ENCODE measurements at places on chromosomes 7 and 10.

- peaks cover 41% of the 10 kb centered on the region for H3K4me1 ChIP-seq
- no peak for DNase-seq
- H3K4me3 ChIP-seq: no peak overlapping the region
- H3K27me3 ChIP-seq: no peaks in the 10 kb centered on the region
- H3K27ac ChIP-seq: peak overlapping the region; percentile 91
- H3K36me3 ChIP-seq: no peaks in the 10 kb centered on the region
Measured at GRCh38 chr7:30027065-30027456, 559 bp upstream of the FKBP14 start.

DNA sequence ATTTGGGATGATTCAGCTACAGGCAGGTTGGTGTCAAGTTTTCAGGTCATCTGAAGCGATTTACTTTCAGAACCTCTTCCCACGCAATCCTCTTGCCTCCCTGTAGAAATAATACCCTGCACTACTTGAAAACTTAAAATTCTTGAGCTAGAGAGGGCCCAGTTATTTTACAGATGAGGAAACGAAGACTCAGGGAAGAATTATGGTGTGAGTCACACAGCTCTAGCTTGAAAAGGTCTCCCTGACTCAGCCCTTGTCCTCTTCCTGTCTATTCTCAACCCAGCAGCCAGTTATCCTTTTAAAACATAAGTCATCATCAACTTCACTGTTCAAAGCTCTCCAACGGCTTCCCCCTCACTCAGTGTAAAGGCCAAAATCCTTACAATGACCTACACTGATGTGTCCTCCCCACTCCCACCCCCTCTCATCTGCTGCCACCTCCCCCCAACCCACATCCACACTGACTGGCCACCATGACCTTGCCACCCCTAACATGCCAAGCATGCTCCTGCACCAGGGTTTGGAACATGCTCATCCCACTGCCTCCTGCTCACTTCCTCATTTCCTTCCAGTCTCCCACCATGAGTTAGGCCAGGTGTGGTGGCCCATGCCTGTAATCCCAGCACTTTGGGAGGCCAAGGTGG is 3.4 kb downstream of the DNMBP start:
- H3K27me3 ChIP-seq: peaks cover 22% of the 10 kb centered on the region
- peak; percentile 30 for DNase-seq
- peak overlapping the region; percentile 6 for H3K27ac ChIP-seq
- peak overlapping the region; percentile 68 for H3K4me3 ChIP-seq

GRCh38 chr10:127459918-127460317 is 89.2 kb upstream of the NPS start:
- no peak overlapping the region for H3K27ac ChIP-seq
- H3K4me1 ChIP-seq: no peaks in the 10 kb centered on the region
- H3K4me3 ChIP-seq: no peak overlapping the region
- H3K36me3 ChIP-seq: no peaks in the 10 kb centered on the region
- no peak for DNase-seq

DNA sequence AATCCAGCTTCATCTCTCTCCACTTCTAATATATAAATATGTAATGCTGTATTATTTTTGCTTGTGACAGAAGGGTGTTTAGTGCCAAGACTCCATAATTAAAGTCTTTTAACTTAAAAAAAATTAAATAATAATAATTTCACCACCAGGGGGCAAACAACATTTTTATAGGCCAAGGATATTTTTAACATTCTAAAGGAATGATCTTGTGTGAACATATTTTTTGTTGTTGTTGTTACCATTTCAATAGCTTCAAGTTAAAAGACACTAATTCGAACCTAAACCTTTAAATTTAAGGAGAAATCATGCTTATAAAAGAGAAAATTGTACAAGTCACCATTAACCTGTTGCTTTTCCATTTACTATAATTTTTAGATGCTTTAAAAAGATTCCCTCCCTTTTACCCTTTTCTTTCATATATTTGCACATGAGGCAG is 7.5 kb upstream of the DNAJC1 start:
- peaks cover 2% of the 10 kb centered on the region for H3K36me3 ChIP-seq
- no peak overlapping the region for H3K4me3 ChIP-seq
- no peaks in the 10 kb centered on the region for H3K27me3 ChIP-seq
- H3K4me1 ChIP-seq: no peaks in the 10 kb centered on the region
- H3K27ac ChIP-seq: no peak overlapping the region

GRCh38 chr10:89685936-89686335 is 15.5 kb upstream of the KIF20B start:
- no peaks in the 10 kb centered on the region for H3K36me3 ChIP-seq
- H3K4me1 ChIP-seq: no peaks in the 10 kb centered on the region
- H3K27me3 ChIP-seq: peaks cover 7% of the 10 kb centered on the region
- no peak overlapping the region for H3K4me3 ChIP-seq
- DNase-seq: no peak

GRCh38 chr10:47384148-47384921 is at the start of gene ZNF488:
TSS of gene ZNF488 (minus strand) at chr10:47384293. CDS start at chr10:47368829, 15,464 bp downstream.
- H3K4me1 ChIP-seq: peaks cover 15% of the 10 kb centered on the region
- H3K36me3 ChIP-seq: peaks cover 17% of the 10 kb centered on the region
- DNase-seq: peak; percentile 83
- H3K27me3 ChIP-seq: peaks cover 73% of the 10 kb centered on the region

GRCh38 chr7:76133839-76134238 is 67.9 kb upstream of the SRRM3 start:
- H3K27me3 ChIP-seq: peaks cover 8% of the 10 kb centered on the region
- H3K27ac ChIP-seq: no peak overlapping the region
- H3K4me1 ChIP-seq: peaks cover 18% of the 10 kb centered on the region
- DNase-seq: no peak
- H3K36me3 ChIP-seq: no peaks in the 10 kb centered on the region

GRCh38 chr10:48274636-48275035 is at the start of gene FRMPD2:
TSS of gene FRMPD2 (minus strand) at chr10:48274696. CDS start at chr10:48274567, 129 bp downstream.
- H3K4me1 ChIP-seq: no peaks in the 10 kb centered on the region
- no peak within 1 kb of the TSS for H3K4me3 ChIP-seq
- peaks cover 20% of the 10 kb centered on the region for H3K27me3 ChIP-seq
- no peak for DNase-seq
- H3K27ac ChIP-seq: no peak within 1 kb of the TSS

DNA sequence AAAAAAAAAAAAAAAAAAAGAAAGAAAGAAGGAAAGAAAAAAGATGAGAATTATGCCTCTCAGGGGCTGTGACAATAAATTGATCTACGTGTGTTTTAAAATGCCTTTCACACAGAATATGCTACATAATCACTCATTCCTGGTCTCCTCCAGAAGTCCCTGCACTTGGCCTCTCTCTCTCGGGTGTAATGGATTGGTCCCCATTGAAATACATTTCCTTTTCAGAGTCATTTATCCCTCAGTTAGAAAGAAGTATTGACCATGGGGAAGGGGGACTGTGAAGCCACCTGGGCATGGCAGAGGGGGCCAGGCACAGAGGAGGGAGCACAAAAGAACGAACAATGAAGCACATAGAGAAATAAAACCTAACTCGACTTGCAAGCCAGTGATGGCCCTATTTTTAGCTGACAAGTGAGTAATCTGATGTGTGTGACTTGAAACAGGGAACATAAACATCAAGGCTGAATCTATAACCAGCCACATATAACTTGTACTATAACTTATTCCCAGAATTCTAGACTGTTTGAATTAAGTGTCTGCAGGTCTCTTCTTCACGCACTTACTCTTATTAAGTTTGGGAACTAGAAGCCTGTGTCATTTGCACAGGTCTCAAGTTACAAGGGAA is 490.8 kb downstream of the KCNMA1 start:
- peaks cover 18% of the 10 kb centered on the region for H3K27me3 ChIP-seq
- no peak overlapping the region for H3K4me3 ChIP-seq
- H3K36me3 ChIP-seq: no peaks in the 10 kb centered on the region
- DNase-seq: no peak

DNA sequence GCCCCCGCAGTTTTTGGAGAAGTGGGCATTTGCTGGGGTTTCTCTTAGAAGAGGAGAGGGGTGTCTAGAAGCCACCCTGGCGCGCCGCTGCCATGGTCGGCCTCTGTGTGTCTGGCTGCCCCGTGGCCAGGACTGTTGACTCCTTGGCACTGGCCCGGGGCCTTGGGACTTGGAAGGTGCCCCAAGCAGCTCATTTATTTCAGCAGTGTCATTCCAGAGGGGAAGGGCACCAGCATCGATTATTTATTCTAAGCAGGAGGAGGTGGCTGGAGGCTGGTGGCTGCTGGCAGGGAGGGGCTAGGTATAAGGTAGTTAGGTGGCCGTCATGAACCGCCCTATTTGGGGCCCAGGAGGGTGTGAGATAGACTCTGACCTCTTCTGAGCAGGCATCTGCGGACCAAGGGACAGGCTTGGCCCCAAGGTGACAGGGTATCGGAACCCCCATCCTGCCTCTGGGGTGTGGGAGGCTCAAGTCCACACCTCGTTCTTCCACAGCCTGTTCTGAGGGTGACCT is 1.6 kb downstream of the GTF2IRD1 start:
- H3K27ac ChIP-seq: no peak overlapping the region
- peaks cover 15% of the 10 kb centered on the region for H3K4me1 ChIP-seq
- peaks cover 7% of the 10 kb centered on the region for H3K27me3 ChIP-seq
- no peaks in the 10 kb centered on the region for H3K36me3 ChIP-seq
- peak overlapping the region; percentile 20 for H3K4me3 ChIP-seq

DNA sequence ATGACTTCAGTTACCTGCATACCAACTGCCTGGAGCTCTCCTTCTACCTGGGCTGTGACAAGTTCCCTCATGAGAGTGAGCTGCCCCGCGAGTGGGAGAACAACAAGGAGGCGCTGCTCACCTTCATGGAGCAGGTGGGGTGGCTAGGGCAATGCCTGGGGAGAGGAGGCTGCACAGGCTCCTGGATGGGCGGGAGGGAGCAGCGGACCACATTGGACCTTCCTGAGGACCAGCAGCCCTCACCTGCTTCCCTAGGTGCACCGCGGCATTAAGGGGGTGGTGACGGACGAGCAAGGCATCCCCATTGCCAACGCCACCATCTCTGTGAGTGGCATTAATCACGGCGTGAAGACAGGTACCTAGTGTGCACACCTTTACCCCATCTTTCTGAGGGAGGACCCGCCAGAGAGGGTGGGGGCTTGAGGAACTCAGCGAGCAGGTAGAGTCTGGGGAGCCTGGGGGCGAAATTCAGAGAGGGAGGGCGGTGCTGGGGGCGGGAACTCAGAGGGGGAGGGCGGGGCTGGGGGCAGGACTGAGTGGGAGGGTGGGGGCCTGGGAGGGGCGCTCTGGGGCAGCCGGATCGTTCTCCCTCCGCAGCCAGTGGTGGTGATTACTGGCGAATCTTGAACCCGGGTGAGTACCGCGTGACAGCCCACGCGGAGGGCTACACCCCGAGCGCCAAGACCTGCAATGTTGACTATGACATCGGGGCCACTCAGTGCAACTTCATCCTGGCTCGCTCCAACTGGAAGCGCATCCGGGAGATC is 9.0 kb downstream of the AEBP1 start:
- H3K4me3 ChIP-seq: no peak overlapping the region
- H3K27me3 ChIP-seq: no peaks in the 10 kb centered on the region
- no peaks in the 10 kb centered on the region for H3K36me3 ChIP-seq
- DNase-seq: no peak
- H3K4me1 ChIP-seq: no peaks in the 10 kb centered on the region

GRCh38 chr10:78617631-78618030 is 451.1 kb upstream of the ZMIZ1 start:
- peaks cover 14% of the 10 kb centered on the region for H3K27me3 ChIP-seq
- no peak overlapping the region for H3K27ac ChIP-seq
- H3K4me3 ChIP-seq: no peak overlapping the region
- no peak for DNase-seq
- H3K36me3 ChIP-seq: no peaks in the 10 kb centered on the region

GRCh38 chr10:69515699-69516259 is 57.4 kb downstream of the NEUROG3 start:
- H3K4me1 ChIP-seq: peaks cover 6% of the 10 kb centered on the region
- peaks cover 9% of the 10 kb centered on the region for H3K27me3 ChIP-seq
- H3K4me3 ChIP-seq: no peak overlapping the region
- H3K27ac ChIP-seq: no peak overlapping the region

GRCh38 chr7:120997882-120998474 is 9.5 kb downstream of the CPED1 start:
- no peak overlapping the region for H3K27ac ChIP-seq
- no peak for DNase-seq
- no peaks in the 10 kb centered on the region for H3K36me3 ChIP-seq
- no peak overlapping the region for H3K4me3 ChIP-seq

DNA sequence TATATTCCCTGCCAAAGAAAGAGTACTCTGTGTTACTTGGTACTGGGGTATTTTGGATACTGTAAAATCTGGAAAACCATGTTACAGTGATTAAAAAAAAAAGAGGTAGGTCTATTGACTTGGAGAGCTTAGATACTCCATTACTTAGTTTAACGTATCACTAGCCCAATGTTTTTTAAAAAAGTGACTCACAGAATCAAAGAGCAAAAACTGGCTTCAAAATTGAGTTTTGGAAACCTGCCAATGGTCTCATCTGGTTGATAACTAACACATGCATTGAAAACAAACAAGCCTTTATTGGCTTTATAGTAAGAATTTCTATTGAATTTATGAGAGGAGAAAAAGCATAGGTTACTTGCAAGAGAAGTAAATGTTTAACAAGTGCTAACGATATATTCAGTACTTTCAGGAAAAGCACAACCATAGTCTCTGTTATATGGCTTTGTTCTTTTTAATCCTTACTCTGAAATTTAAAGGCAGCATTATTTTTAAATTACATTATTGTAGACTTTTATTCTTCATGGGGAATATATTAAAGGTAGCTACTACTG is 563.3 kb upstream of the SORCS1 start:
- no peak overlapping the region for H3K27ac ChIP-seq
- no peaks in the 10 kb centered on the region for H3K4me1 ChIP-seq
- H3K4me3 ChIP-seq: no peak overlapping the region
- no peaks in the 10 kb centered on the region for H3K27me3 ChIP-seq
- DNase-seq: no peak

GRCh38 chr7:23712368-23713284 is 2.6 kb downstream of the STK31 start:
- H3K4me3 ChIP-seq: no peak overlapping the region
- no peak overlapping the region for H3K27ac ChIP-seq
- H3K36me3 ChIP-seq: no peaks in the 10 kb centered on the region
- no peak for DNase-seq

DNA sequence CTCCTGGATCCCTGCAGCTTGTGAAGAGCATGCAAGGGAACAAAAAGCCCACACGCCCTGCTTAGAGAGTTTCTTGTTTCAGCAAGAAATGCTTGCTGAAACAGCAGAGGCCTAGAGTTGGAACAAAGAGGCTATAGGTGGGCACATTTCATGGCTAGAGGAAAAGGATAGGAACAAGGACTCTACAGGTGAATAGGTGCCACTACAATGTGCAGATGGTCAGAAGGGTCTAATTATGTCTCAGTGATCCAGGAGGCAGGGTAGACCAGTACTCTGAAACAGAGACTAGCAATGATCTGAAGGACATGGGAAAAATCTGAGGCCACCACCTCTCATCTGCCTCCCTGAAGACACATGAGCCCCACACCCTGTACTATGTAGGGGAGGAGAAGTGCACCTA is 609.0 kb downstream of the REEP3 start:
- no peaks in the 10 kb centered on the region for H3K36me3 ChIP-seq
- no peaks in the 10 kb centered on the region for H3K4me1 ChIP-seq
- DNase-seq: no peak
- no peaks in the 10 kb centered on the region for H3K27me3 ChIP-seq
- no peak overlapping the region for H3K4me3 ChIP-seq

GRCh38 chr10:85638797-85639196 is 727.8 kb downstream of the GRID1 start:
- H3K27me3 ChIP-seq: no peaks in the 10 kb centered on the region
- no peak overlapping the region for H3K4me3 ChIP-seq
- H3K4me1 ChIP-seq: peaks cover 9% of the 10 kb centered on the region
- H3K36me3 ChIP-seq: no peaks in the 10 kb centered on the region

All from activated T-cell treated with anti-CD3 and anti-CD28 coated beads, Interleukin-2, amount 50 U/mL, for 72 hours (primary cell).